ENCODE measurements at places on chromosomes 12 and 14.

DNA sequence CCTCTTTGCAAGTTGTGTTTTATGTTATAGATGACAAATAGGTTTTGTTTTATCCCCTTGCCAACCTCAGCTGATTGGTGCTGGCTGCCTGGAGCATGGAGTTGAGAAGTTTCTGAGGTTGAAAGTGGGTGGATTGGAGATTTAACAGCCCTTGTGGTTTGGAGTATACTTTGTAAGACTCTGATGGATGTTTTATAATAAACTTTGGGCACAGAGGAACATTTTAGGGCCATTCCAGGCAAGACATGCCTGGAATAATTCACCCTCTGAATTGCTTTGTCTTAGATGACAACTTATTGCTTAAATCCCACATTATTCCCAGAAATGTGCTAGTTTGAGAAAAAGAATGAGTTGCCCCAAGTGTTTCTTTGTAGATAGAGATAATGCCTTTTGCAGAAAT, 158.9 kb downstream of the SLC5A8 start:
- DNase-seq: no peak

DNA sequence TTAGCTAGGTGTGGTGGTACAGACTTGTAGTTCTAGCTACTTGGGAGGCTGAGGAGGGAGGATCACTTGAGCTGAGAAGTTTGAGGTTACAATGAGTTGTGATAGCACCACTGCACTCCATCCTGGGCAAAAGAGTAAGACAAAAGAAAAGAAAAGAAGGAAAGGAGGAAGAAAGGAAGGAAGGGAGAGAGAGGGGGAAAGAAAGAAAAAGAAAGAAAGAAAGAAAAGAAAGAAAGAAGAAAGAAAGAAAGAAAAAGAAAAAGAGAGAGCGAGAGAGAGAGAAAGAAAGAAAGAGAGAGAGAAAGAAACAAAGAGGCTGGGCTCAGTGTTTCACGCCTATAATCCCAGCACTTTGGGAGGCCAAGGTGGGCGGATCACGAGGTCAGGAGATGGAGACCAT, 10.3 kb upstream of the GNPTAB start:
- DNase-seq: no peak

DNA sequence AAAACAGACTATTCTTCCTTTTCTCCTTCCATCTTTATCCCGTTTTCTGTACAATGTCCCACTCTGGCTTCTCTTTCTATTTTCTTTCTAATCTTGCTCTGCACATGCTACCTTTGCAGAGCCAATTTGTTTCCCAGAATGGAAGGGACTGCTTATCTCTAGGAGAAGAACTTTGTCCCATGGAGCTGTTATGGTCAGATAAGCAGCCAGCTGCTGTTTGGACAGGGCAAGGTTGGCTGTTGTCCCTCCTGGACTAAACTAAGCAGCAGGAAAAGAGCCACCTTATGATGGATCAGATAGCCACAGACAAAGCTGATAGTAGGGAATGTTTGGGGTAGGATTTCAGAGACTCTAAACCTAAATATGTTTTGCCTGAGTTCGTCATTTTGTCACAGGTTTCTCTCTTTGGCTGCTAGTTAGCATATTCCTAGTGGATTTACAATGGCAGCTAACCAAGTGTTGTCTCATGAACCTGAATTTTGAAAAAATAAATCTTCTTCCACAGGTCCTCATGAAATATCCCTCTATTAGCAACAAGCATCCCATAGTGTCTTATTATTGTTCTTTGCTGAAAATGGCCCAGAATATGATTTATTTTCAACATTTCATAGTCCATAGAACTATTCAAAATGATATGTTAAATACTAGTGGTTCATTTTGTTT, 262.8 kb downstream of the SLC16A7 start:
- DNase-seq: no peak

GRCh38 chr12:79531518-79531917, 159.2 kb downstream of the PAWR start:
- DNase-seq: no peak

DNA sequence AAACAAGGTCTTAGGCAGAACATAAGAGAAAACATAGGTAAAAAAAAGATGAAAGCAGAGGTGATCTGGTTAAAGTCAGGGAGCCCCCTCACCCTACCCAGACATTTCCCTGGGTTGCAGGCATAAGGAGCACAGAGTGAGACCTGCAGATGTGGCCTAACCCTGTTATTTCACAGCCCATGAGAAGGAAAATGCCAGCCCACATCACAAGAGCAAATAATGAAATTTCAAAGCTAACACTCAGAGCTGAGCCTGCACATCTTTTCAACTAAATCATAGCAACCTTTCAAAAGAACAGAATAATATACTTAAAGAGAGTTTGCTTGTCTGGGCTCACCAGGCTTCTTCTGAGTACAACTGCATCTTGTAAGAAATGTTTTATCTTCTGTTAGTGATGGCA, 295.4 kb downstream of the RPAP3 start:
- DNase-seq: no peak

DNA sequence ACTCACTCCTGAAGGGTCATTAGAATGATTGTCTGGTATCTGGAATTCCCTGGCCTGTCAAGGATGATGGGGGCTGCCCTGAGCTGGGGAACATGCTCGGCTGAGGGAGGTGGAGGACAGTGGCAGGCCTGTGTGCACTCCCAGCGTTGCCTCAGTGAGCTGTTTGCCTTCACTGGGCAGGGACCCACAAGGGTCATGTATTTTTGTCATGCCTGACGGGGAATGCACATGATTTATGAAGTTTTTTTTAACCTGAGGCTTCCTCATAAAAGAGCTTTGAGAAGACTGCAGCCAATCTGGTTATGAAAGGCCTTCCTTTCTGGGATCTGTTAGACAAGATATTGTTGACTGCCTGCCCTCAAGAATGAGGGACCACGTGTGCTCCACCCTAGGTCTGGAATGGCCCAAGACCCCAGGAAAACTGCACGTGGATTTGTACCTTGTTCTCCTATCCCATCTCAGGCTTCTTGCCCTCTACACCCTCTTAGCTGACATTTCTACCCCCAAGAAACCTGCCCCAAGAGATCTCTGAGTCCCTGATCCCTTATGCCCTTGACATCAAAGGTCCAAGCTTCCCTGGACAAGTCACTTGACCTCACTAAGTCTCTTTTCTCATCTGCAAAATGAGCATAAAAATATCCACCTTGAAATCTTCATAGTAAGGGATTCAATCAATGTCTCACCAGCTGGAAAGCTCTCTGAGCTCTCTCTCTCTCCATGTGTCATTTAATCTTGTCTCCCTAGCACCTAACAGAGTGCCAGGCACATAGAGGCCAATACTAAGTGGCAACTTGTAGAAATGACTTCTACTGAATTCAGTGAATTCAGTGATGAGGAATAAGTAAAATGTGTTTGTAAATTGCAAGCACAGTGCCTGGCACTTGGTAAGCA, 24.5 kb upstream of the COL2A1 start:
- no peak for DNase-seq

DNA sequence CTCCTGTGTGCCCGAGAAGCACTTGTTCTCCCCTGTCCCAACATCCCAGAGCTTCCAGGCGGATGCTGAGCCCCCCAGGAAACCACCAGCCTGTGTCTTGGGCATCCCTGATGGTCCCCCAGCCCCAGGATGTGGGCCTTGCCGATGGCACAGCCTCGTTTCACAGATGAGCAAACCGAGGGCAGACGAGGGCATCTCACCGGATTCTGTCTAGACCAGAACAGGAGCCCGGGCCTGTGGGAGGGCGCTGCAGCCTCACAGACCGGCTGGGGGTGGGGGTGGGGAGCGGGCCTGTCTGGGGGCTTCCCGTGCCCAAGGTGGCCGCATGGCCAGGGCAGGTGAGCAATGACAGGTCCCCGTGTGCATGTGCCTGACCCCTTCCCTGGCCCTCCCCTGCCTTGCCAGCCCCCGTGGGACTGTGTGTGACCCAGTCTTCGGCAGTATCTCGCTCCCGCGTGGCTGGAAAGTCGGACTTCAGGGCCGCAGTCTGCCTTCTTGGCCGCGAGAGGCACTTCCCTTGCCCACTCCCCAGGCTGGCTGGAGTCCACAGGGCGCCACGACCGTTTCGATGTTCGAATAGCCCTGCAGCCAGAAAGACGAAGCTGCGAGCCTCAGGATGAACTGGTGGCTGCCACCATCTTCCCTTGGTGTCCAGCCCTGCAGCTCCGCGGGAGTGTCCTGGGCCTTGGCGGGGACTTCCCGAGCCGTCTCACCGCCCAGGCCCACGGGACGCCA, 8.9 kb downstream of the RFLNA start:
- no peak for DNase-seq

DNA sequence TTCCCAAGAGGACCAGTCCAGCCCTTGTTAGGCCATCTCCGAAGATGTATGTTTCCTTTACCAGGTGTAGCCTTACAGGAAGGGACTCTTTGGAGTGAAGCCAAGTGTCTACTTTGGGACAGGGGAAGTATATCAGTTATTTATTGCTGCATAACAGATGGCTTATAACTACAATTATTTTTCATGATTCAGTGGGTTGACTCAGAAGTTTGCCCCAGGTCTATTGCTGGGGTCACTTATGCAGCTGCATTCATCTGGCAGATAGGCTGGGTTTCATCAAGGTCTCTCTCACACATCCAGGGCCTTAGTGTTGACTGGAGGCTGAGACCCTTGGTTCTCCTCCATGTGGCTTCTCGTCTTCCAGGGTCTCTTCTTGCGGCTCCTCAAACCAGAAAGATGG, 170.1 kb downstream of the NRXN3 start:
- no peak for DNase-seq

DNA sequence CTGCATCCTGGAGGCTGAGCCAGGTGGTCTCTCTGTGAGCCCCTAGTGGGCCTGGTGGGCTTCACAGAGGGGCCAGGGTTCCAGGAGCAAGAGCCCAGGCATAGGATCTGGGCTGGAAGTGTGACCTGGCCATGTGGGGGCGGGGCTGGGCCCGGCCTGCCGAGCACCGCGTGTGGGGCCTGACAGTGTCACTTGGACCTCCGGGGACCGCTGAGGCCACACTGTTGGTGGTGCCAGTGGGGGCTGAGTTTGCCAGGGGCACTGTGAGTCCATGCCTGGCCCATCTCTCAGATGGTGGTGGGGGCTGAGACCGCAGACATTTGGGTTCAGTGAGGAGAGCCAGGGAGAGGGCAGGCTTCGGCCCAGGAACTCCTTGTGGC, 5.2 kb downstream of the FBRSL1 start:
- DNase-seq: no peak

DNA sequence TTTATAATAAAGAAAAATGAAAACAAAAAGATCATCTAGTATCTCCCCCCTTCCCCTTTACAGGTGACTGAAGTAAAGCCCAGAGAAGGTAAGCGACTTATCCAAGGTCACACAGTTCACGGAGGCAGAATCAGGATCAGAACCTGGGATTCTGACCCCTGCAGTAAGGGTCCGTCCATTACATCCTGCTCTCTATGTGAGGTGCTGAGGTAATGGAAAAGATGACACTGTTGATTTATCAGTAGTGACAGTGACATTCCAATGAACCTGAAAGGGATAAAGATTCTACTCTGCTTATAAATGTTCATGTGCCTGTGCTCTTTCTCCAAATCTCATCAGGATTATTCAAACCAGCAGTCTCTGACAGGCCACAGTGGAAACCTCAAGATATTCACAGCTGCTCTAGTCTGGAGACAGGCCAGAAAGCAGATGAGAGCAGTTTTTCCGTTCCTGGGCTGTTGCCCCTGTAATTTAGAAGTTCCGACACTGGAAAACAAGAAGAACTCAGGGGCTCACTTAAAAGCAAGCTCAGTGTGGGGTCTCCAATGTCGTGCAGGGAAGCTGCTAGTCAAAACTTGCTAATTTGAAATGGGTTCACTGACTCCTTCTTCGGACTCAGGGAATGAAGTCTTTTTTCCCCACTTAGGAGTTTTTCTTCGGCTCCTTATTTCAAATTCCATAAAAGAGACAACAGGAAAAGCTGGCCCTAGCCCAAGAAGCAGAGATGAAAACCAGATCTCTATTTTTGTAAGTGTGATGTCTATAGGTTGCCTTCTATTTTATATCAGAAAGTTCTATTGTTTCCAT, 131.8 kb upstream of the EEA1 start:
- no peak for DNase-seq

DNA sequence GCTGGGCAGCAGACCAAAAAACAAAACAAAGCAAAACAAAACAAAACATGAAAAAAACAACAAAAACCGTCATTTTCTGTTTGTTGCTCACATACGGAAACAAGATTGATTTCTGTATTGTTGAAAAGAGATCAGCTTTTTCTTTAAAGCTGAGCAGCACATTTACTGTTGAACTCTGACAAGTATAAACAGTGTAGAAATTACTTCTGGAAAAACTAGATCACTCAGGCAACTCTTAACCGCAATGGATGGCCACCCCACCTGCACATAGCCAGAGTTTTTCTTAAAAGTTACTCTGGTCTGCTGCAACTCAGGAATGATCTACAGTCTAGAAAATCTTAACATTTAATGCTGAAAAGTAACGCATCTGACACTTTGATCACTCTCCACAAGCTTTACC, 80.9 kb downstream of the PPM1H start:
- DNase-seq: no peak

DNA sequence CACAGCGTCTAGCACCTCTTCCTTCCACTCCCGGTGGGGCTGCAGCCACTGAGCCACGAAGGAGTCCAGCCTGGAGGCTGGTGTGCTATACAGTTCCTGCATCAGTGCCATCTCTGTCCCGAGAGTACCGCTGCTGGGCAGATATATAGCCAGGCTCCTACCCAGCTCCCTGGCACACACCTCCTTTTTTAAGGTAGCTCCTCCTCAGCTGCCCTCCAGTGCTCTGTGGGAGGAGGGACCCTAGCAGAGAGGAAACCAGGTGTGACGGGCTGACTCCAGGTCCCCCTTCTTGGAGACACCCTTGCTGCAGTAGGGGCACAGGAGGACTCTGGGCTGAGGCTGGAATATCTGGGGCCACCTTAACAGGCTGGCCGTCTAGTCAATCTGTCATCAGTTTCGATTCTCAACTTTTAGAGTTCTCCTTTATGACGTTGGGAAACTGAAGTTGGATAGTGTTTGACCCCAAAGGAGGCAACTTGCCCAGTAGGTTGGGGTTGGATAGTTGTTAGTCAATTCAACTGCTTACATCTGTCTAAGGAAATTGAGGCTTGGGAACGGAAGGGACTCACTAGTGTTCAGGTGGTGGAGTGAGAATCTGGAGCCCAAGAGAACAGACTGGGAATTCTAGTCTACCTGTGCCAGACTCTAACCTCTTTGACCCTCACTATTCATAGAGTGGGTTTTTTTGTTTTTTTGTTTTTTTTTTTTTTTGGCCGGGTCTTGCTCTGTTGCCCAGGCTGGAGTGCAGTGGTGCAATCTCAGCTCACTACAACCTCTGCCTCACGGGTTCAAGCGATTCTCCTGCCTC, at the start of gene OASL:
Gene OASL, minus strand, starts transcription at position 386 of the 808 bp plus-strand sequence. Its CDS starts 275 bp downstream, at position 111.
- peak; percentile 49 for DNase-seq

- DNase-seq: peak; percentile 28
Observed at GRCh38 chr14:106556665-106557289, 1030.4 kb downstream of the TMEM121 start.

DNA sequence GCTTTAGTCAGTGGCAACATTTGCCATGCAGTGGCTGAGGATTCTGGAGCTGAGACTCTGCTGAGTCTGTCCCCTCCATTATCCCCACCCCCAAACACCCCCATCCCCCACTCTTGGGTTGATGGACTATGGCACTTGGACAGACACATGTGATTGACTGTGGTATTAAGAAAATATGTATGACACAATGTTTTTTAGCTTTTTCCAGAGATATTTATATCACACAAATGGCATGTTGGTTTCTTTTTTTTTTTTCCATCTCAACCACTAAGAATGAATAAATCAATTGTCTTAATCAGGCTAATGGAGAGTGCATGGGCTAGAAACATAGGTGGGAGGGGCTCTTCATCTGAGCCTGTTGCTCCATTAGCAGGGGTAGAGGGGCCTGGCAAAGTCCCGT, 30.7 kb upstream of the MAP1LC3B2 start:
- no peak for DNase-seq

Data from ACHN (cell line).